ENCODE measurements at places on chromosomes 12 and 14.
A peak's percentile ranks its signal among the peaks of the same experiment; 100 is the strongest.

- no peak for DNase-seq
These were observed 88.9 kb downstream of the ESRRB start for GRCh38 chr14:76464856-76465255.

DNA sequence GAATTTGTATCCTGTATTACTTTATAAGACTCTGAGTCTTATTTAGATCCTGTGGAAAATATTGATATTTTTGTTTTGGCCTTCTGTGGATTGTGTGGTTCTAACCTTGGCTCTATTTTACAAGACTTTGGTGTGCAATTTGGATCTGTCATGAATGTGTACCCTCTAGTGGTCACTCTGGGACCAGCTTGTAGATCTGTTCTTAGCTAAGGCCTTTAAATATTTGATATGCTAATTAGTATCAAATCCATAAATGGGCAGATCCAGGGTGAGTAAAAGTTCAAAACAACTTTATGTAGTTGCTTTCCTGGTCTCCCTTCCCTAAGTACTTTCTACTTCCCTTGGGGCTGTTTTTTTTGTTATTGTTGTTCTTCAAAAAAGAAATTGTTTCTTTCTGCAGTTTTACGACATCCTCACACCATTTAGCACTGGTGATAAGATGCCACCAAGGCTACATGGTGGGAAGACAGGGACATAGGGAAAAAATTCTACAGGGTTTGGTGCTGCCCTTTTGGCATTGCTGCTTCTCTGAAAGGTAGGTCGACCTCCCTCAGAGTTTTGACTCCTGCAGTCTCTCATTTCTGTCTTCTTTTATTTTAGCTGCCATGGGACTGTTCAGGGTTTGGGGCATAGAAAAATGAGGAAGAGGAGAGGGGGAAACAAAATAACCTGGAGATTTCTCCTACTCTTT lies 238.5 kb downstream of the GPHN start:
- peak; percentile 17 for DNase-seq

GRCh38 chr12:117227000-117227653 lies 36.9 kb upstream of the FBXO21 start:
- DNase-seq, result no peak

- DNase-seq, result peak; percentile 59
These were observed 1.1 kb upstream of the FERMT2 start for GRCh38 chr14:52951681-52952554.

GRCh38 chr14:55930016-55930784 lies 188.0 kb upstream of the PELI2 start:
- DNase-seq, result no peak

DNA sequence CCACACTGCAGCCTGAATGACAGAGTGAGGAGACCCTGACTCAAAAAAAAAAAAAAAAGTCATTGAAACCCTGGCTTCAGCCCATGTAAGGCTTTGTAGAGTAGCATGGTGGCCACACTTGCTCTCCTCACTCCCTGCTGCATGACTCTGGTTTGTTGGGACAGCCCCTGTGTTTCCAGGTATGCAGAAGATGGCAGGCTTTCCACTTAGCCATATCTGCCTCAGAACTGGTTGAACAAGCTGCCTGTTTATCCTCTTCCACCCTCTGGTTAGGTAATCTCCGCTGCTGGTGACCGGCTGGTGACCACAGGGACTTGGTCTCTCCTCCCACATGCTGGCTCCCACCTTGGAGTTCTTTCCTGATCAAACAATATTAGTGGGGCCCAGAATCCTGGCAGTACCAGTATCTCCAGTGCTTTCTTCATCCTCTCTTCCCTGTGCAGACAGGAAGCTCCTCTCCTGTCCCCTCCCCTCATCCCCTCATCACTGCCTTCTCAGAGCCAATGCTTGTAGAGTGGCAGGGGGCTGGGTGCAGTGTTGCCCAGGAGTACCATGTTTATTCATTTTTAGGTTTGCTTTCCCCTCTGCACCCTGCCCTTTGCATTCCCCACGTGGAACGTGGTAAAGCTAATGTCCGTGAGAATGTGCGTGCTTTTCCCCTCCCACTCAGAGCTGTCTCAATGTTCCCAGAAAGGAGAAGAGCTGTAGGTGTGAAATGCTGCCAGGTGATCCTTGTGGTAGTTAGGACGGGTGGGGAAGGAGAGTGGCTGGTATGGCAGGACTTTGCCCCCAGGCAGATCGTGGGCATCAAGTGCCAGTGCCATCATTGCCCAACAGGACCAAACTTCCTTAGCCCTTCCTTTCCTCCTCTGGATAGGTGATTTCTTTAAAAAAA lies 11.3 kb downstream of the ABHD12B start:
- no peak for DNase-seq

- no peak for DNase-seq
These were observed 69.7 kb upstream of the CCND2 start for GRCh38 chr12:4203772-4204376.

DNA sequence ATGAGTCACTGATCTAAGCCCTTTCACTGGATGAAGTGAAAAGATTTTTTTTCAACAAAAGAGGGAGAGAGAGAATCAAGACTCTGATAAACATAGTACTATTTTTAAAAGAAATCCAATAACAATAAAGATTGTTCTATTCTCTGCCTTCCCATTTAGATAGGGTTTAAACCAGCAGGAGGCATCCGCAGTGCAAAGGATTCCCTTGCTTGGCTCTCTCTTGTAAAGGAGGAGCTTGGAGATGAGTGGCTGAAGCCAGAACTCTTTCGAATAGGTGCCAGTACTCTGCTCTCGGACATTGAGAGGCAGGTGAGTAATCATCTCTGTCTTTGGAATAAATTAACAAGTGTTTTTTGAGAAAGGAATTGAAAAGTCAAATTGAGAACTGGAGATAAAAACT lies 124.9 kb downstream of the DERA start:
- DNase-seq, result no peak

DNA sequence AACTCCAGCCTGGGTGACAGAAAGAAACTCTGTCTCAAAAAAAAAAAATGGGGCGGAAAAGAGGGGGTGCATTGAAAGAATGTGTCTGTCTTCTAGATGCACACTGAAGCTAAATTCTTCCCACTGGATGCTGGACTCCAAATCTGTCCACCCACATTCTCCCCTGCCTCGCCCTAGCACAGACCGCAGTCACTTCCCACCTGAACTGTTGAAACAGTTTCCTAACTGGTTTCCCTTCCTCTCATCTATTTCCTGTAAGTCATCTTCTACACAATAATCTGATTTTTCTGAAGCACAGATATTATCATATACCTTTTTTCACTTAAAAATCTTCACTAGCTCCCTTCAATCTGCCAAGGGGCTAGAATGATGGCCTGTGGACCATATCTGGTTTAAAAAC lies 1.5 kb upstream of the HCAR1 start:
- no peak for DNase-seq

DNA sequence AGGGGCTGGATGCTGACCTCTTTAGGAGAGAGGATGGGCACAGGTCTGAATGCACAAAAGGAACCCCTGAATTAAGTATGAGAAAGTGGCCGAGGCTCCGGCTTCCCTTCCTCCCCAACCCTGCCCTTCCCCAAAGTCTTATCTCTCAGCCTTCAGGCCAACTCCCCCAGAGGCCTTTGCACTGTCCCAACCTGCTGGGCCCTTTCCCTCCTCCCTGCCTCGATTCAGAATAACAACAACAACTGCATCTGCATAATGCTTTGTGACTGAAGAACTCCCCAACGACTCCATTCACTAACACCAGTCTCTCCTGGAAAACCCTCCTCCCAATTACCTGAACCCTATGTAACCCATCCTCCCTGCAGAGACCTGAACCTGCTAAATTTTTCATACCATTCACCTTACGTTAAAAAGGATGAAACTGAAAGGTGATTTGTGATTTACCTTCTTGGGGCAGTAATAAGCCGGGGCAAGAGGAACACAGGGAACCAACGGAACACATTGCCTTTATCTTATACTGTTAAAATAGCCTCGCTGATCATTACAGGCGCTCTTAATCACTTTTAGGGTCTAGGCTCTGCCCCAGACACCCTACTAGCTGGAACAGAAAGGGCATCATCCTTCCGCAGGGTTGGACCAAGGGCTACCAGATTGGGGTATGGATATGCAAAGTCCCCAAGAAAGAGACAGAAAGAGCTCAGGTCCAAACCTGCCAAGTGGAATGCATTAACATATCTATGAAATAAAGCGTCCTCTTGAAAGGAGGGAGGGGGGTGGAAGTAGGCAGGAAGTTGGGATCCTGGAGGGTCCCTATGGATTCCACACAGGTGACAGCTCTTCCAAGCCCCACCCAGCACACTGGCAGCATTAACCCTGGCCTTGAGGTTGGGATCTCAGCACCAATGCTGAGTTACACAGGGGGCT lies 24.2 kb upstream of the FOXN3 start:
- no peak for DNase-seq

DNA sequence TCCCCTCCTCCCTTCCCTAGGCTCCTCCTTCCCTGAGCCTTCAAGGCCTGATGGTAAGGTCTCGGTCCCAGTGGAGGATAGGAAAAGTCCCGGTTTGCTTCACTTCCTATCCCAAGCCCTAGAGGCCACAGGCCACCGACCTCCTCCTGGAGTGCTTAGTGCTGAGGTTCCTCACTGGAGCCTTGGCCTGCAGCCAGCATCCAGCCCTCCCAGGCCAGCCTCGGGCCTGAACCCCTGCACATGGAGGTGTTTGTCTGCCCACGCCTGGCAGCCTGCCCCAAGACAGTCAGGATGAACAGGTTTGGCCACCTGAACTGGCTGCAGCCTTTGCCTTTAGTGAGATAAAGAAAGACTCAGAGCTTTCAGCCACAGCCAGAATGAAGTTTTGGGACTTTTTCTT lies 15.8 kb upstream of the KRT7 start:
- no peak for DNase-seq

DNA sequence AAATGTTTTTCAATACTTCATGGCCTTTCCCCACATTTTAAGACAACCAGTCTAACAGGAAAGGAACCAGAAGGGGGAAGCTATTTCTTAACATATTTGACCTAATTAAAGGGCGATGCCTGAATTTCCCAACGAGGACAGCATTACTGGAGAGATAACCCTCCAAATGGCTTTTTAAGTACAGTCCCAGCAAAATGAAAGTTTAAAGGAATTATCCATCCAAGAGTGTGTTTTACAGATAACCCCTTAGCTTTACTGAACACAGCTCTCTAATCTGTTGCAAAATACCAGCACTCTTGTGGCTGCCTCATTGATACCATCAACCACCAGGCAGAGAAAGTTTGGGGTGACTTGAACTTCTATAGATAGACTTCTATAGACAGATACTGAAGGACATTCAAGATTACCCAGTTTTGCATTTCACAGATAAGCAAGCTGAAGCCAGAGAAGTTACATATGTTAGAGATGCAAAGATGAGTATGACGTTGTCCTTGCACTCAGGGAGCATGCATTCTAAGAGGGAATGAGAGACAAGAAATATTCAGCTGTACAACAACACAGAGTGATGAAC lies 41.3 kb upstream of the DUSP6 start:
- DNase-seq, result no peak

GRCh38 chr12:91562476-91562875 lies 379.9 kb upstream of the DCN start:
- no peak for DNase-seq

DNA sequence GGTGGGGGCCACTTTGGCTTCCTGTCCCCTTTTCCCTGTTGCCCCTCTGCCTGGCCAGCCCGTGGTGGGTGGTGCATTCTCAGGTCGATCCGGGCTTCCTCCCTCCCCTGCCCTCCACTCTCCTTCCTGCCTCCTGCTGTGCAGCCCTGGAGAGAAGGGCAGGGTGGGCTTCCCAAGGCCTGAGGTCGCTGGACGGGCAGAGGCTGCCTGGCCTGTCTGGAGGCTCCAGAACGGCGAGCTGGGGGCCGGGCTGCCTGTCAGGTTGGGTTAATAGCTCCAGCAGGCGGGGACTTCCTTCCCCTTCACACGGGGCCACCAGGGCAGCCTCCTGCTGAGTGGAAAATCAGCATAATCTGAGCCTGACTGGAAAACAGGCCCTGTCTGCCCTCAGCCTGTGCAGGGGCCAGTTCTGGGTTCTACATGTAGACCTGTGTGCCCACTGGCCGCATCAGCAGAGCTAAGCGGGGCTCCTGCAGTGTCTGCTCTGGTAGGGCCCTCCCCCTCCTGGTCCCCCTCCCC lies 11.3 kb downstream of the KIF26A start:
- DNase-seq, result no peak

- no peak for DNase-seq
These were observed 31.4 kb upstream of the C12orf76 start for GRCh38 chr12:110079477-110080400.

DNA sequence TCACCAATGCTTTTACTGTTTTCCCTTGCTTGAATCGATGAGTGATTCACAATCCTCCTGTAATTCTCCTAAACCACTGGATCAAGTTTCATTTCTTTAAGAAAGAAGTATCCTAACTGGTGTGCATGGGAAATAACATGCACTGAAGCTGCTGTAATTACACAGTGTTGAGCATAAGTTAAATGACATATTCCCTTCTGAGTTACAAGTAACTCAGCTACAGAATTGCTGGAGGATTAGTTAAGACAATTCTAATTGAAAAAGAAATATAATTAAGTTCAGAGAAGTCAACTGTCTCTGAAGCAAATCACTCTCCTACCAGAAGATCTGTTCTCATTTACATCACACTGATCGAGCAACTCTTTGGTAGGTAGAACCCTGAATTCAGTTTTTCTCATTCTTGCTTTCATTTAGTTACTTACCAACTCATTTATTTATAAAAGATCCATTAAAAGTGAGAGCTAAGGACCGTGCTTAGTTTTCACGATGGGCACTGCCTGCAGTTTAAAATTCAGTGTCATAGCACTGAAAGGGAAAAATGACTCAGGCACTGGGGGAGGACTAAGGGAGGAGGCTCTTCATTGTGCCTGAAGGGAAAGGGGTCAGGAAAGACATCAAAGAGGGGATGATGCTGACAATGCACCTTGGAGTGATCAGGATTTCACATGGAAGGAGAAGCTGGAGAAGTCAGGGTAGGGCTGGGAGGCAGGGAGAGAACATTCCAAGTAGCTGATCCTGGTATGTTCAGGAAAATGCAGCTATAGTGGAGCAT lies 327.2 kb downstream of the EMP1 start:
- DNase-seq, result no peak

GRCh38 chr14:100426314-100426713 lies 103.2 kb downstream of the SLC25A47 start:
- no peak for DNase-seq

GRCh38 chr14:100736269-100737180 lies 9.8 kb downstream of the DLK1 start:
- DNase-seq, result no peak

DNA sequence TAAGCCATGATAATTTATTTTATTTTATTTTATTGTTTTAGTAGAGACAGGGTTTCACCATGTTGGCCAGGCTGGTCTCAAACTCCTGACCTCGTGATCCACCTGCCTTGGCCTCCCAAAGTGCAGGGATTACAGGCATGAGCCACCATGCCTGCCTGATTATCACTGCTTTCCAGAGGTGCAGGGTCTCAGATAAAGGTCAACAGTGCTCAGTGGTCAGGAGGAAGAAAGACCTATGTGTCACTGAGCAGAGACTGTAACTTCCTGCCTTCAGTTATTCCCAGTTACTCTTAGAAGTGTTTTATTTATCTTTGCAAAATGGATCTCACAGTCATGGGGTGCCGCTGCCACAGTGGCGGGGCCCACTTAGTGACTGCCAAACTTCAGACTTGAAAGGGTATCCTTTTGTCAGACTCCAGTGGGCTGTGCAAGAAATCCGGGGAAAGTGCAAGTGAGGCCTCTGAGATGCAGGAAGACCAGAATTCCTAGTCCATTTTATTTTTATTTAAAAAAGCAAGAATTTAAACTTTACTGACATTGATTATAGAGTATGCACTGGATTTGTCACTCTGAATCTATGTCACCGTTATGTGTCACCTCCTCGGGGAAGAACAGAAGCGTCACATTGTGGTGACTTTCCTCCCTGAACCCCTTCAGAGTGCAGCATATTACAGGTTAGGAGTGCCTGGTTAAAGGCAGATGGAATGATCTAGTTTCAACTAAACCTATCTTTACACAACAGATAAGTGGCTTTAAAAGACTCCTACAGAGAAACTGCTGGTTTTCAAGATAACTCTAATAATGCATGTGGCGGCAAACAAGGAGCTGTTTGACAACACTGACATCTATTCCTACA lies 59.1 kb upstream of the BICD1 start:
- DNase-seq, result no peak
